ENCODE measurements at places on chromosomes 7 and 10.

DNA sequence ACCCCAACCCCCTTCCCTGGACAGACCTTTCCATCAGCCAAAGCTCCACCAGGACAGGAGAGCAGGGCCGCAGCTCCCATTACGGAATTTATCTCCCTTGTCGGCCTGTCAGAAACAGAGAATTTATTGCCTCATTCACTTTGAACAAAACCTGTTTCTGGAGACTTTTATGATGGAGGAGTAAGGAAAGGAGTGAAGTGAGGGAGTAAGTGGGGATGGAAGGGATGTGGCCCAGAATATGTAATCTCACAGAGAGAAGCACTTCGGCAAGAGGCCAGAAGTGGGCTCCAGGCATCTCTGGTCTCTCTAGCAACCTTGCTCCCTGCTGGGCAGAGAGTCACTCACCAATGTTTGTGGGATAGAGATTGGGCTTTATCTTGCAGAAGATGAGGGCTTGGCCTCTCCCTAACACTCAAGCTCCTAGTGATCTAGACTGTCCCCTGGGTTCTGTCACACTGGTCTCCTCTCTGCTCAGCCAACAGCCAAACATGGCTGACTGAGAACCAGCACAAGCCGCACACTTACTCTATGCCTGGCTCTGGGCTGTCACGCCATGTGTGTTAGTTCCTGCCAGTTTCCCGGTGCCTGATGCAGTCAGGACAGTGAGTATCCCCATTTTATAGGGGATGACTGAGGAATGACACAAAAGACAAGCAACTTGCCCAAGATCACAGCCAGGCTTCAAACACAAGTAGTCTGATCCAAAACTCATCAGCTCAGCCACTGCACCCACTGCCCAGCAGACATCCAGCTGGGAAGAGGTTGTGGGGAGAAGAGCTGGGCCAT, 149.4 kb upstream of the ZMIZ1 start:
- ATAC-seq, result no peak

GRCh38 chr7:158468181-158468580, 119.4 kb downstream of the PTPRN2 start:
- ATAC-seq, result no peak

- ATAC-seq, result no peak
These were observed 62.9 kb upstream of the FAM133B start for GRCh38 chr7:92653136-92653535.

- peak; percentile 15 for ATAC-seq
These were observed 111.9 kb upstream of the RHEB start for GRCh38 chr7:151631570-151631952.

DNA sequence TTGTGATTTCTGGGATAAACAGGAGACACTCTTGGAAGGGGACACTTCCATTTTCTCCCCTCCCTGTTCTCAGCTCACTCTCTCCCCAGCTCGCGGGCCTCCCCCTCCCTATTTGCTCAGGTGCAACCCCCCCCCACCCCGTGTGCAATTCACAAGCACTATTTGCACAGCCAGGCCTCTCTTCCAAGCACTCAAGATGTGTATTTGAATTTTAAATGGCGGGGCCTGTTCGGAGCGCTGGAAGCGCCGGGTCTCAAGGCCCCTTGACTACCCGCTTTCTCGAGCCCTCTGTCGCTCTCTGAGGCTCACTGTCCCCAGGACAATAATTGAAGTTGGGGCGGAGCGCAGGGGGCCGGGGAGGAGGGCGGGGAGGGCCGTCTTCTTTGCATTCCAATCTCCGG, 7.8 kb downstream of the SHH start:
- ATAC-seq, result no peak

DNA sequence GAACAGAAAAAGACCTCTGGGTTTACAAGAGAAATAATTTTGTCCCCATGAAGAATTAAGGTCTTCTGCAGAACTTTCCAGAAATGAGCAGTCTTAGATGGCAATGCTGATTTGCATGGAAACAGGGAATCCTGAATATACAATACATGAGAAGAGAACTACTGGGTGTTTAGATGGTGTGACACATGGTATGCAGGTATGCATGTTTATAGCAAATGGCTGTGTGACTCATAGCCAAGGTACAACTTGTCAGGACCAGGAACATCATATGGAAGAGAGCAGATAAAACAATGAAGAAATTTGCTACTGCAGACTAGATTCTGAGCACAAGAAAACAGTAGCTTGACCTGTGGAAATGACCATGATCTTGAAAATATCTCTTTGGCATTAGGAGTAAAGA, 907.8 kb downstream of the GATA3 start:
- no peak for ATAC-seq

GRCh38 chr10:78981257-78981969, 87.4 kb upstream of the ZMIZ1 start:
- peak; percentile 89 for ATAC-seq

- ATAC-seq, result peak; percentile 86
These were observed 55.7 kb downstream of the CCDC3 start for GRCh38 chr10:12945690-12946359.

DNA sequence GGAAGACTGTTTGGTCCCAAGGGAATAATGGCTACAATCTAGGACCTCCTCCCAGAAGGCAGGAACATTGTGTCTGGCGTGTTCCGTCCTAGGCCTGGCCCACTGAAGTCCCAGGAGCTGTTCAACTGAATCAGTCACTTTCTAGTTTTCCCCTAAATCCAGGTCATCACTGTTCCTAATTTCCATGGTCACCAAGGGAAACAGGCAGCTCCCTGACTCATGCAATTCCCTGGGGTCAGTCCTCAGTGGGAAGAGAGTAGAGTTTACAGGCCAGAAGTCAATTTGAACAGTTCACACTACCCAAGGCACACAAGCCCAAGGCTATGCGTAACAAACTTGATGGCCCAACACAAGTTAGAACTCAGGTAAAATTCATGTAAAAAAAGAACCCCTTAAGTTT, 44.0 kb downstream of the CREB3L2 start:
- no peak for ATAC-seq

- ATAC-seq, result no peak
These were observed 650.3 kb upstream of the GALNT17 start for GRCh38 chr7:70481570-70482123.

DNA sequence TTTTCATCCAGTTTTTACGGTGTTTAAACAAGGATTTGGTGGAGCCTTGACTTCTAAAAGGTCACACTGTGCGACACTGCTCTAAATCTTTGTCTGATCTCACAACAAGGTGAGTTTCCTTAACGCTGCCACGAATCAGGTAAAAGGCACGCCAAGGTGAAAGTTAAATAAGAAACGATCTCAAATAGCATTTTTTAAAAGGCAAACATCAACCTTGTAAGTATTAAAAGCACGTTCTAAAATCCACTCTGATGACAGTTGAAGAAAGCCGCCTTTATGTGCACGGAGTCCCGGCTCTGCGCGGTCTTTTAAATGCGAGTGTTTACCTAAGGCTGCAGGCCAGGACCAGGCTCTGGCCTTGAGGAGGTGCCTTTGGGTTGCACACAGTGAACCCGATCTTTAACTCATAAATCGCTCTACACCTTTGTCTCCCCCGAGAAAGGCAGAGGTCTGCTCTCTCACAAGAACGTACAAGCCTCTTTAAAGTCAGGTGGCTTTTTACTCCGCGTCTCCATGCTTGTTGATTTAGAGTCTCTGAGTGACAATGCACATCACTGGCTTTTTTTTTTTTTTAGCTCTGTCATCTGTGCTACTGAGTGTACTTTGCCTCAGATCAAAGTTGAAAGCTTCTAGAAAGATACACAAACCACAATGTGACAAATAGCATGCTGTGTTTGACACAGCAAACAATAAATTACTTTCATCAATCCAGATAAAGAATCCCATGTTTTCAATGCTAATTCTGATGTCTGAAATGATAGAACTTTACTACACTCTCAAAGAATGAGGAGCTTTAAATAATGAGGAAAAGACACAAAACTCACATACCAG, 25.9 kb upstream of the RNF32 start:
- ATAC-seq, result no peak

DNA sequence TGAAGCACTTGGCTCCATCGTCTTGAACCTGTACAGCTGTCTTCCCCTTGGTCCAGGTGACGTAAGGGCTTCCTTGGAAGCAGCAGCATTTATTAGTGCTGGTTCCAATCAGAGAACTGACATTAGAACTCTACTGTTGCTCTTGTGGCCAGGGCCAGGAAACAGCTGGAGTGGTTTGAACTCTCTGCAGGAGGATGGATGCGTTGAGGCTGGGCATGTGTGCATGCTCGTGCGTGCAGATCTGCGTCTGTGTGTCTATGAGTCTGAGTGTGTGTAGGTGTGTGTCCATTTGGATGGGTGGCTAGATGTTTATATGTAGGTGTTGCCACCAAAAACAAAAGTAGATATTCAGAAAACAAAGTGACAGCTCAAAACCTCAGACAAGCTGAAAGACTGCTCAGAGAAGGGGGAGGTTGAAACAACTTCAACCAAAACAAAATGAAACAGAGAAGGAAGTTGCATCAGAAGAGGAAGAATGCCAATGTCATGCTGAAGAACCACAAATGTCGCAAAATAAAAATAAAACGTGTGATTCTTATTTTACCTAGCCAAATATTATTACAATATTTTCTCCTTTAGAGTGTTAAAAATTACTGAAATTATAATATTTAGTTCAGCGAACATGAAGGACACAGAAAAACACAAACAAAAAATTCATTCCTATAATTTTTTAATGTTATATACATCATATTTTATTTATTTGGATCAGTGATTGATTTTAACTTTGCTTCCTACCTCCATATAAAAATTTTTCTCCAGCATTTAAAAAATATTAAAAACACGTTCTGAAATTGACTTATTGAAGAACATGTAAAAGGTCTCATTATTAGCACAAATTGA, 96.1 kb upstream of the MKLN1 start:
- ATAC-seq, result peak; percentile 87

GRCh38 chr7:37549076-37549931, 100.6 kb upstream of the ELMO1 start:
- no peak for ATAC-seq

GRCh38 chr10:75283671-75284470, 48.1 kb upstream of the COMTD1 start:
- ATAC-seq, result no peak

DNA sequence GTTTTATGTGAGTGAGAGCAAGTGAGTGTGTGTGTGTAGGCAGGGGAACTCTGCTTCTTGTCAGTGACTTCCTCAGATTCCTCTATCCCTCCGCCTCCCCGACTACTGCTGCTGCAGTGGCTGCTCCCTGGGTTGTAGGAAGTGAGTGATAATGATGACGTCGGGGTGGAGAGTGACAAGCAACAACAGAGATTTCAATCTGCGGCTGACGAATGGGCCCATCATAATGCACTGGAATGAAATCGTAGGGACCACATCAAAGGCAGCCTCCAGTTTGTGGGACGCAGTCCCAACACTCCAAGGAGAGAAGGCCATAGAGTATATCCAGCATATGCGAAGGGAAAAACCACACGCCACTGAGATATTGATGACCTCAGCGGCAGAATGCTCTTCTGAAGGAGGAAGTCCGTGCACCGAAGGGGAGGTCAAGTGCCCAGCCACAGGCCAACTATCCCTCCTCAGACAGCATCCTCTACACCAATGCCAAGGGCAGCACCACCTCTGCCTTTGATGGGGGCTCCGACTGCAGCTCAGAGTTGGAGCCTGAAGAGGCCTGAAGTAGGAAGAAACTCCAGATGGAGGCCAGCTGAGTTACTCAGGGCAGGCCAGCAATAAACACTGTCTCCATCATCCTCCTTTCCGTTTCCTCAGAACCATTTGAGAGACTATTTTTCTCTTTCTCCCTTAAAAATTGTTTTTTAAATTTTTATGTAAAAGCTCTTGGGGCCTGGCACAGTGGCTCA, 11.3 kb upstream of the STMP1 start:
- no peak for ATAC-seq

GRCh38 chr7:42483886-42484285, 246.9 kb upstream of the GLI3 start:
- no peak for ATAC-seq

GRCh38 chr7:100802951-100803350, 24.4 kb downstream of the EPHB4 start:
- no peak for ATAC-seq

DNA sequence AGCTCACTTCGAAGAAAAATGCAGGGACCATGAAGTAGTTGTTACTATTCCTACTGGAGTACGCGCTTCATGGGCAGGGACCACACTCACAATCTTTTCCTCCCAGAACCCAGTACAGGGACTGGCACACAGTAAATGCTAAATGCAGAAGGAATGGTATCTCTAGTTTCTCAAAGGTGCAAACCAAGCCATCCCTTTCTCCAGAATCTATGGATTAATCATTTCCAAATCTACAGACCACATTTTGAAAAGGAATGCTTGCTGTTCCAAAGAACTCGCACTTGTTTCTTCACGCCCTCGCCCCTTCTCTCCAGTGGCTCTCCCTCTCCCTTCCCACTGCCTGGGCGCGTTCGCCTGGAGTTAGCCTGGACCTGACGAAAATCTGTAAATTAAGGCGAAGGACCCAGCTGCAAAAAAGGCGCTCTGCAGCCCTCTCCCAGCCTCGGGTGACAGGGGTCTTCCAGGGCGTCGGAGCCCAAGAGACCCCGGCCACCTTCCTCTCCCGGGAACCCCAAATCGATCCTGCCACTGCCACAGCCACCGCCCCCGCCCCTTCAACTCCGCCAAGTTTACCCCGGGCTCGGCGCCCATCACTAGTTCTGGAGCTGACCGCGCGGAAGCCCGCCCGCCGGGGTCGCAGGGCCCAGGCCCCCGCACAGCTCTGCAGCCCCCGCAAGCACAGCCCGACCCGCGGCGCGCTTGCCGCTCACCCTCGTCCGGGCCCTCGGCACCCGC, 527 bp downstream of the PDIA4 start:
- no peak for ATAC-seq

GRCh38 chr7:77657427-77658224, 38.6 kb upstream of the RSBN1L start:
- peak; percentile 53 for ATAC-seq

DNA sequence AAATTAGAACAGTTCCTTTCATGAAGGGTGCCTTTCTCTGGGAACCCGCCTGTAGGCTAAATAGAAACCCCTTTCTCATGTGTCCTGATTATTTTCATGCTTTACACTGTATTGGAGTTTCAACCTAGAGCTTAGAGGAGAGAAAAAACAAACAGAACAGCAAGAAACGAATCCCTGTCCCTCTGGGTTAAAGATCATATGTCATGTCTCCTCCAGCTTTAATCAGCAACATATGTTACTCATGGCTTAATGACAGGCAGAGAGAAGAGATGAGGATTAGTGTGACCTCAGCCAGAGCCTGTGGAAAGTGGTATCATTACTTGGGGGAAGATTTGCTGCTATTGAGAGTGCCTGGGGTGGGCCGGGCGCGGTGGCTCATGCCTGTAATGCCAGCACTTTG, 32.1 kb downstream of the CRCP start:
- no peak for ATAC-seq

Measured in activated T-helper 17 cell treated with anti-CD3 and anti-CD28 coated beads, Interleukin-2, amount 50 U/mL, for 72 hours (primary cell).